ENCODE measurements at places on chromosomes 1 and 21.
A peak's percentile ranks its signal among the peaks of the same experiment; 100 is the strongest.

DNA sequence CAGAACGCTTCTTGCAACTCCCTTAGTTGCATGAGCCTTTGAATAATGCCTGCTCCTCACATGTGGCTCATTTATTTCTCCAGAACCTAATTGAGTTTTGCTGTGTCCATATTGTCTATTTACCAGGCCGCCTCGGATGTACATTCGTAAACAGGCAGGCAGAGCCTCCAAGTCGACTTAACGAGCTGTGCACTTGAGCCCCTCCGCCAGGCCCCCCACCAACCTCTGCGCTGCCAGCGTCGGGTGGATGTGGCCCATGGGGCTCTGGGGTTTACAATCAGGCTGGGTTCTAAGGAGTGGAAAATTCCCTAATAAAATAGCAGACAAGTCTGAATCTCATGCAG lies 106.1 kb downstream of the NPHP4 start:
- no peak for DNase-seq

- DNase-seq = peak; percentile 35
These were observed 9.5 kb downstream of the ITLN2 start for GRCh38 chr1:160945079-160945478.

GRCh38 chr1:87841332-87841731 lies 512.7 kb downstream of the LMO4 start:
- DNase-seq = no peak

- no peak for DNase-seq
These were observed 6.2 kb downstream of the TMCO4 start for GRCh38 chr1:19793360-19794046.

GRCh38 chr1:22850681-22851080 lies 122.0 kb downstream of the LACTBL1 start:
- DNase-seq = peak; percentile 57

GRCh38 chr1:153432874-153433681 lies 16.8 kb downstream of the S100A7A start:
- DNase-seq = no peak

- no peak for DNase-seq
These were observed 71.5 kb downstream of the SIK1 start for GRCh38 chr21:43355266-43355924.

GRCh38 chr1:63732666-63733065 lies 41.2 kb upstream of the ROR1 start:
- peak; percentile 28 for DNase-seq

DNA sequence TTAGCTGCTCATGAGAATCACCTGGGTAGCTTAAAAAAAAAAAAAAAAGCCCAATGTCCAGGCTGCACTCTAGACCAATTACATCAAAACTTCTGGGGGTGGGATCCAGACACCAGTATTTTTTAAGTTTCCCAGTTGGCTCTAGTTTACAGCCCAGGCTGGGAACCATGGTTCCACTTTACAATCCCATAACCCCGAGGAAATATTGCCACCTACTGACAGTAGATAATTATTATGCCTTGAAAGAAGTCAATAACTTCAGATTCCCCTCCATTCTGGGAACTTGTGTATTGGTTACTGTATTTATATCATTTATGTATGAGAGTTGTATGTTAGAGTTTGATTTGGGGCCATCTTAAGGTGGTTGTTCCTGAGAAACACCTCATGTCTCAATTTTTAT lies 100.2 kb downstream of the SPATA46 start:
- peak; percentile 60 for DNase-seq

- DNase-seq = no peak
These were observed 62.0 kb upstream of the HOOK1 start for GRCh38 chr1:59752556-59753414.

DNA sequence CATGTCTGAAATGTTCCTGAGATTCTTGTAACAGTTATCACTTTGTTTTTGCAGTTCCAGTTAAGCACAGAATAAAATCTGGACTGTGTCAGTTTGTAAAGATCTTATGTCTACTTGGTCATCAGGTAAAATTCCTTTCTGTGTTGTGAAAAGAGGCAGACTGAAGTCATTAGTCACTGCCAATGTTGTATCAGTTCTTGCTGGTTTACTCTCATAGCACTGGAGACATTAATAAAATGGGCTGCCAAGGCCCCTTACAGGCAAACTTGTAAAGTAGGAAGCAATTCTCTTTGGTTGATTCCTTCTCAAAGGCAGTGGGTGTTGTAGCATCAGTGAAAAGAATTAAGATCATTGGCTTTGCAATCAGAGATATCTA lies 61.4 kb upstream of the ST6GALNAC3 start:
- no peak for DNase-seq

- DNase-seq = peak; percentile 20
These were observed 10.7 kb downstream of the PLA2G5 start for GRCh38 chr1:20080441-20081352.

DNA sequence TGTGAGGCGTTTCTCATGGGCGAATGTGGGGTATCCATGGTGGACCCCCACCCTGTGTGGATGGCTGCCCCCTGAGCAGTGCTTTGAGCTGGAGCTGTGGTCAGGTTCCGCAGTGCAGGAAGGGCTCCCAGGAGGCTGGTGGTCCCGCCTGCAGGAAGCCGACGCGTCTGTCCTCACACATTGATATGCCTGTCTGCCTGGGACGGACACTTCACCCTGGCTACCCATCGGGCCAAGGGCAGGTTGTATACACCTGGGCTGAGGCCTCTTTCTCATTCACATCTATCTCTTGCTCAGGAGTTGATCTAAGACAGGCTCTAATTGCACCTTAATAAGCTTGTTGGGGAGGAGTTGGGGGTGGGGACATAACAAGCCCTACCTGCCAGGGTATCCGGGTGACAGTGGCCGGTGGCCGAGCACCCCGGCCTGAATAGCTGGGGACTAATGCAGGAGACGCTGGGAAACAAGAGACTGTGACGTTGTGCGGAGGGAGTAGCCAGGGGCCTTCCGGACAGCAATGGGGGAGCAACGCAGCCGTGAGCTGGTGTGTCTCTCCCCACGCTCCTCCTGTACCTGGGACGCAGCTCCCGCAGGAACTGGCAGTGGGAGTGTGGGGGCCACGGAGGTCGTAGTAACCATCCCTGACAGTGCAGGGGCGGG lies 21.7 kb downstream of the PDXK start:
- DNase-seq = peak; percentile 72

DNA sequence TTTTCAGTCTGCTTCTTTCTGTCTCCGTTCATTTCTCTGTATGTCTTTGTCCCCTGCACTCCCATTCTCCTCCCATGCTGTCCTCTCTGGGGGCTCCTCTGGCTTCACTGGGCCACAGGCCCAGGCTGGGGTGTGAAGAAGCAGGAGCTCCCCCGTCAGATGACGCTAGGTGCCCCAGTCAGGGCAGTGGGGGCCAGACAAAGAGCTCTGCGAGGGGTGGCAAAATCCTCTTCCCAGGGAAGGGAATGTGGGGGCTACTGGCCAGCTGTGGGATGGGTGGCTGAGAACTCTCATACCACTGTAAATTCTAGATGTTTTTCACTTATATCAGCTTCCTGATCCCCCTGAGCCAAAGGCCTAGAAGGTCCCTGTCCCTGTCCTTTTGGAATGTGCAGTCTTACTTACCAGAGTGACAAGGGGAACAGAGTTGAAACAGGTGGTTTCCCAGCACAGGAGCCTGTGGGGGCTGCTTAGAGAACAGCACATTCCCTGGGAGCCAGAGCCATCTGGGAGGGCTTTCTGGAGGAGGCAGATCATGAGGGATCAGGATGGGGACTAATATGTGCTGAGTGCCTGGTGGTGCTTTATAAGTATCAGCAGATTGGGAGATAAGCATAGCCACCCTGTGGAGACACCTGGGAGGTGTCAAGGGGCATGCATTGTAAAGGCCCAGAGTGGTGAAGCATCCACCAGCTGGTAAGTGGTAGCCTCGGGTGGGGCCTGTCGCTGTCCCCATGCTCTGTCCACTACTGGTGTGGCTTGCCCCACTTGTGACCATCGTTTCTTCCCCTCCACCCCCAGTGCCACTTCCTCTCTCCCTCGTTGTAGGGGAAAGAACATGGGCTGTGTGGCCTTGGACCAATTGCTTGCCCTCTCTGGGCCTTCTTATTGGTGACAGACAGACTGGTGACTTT lies 10.1 kb upstream of the PADI1 start:
- DNase-seq = no peak

- DNase-seq = no peak
These were observed 7.2 kb downstream of the DNAI4 start for GRCh38 chr1:66917476-66917875.

GRCh38 chr1:31412732-31413404 lies at the start of gene SERINC2:
SERINC2 (plus strand) TSS chr1:31413213; CDS start chr1:31413266, 53 bp downstream.
- no peak for DNase-seq

- DNase-seq = peak; percentile 95
These were observed 638 bp upstream of the TUFT1 start for GRCh38 chr1:151539321-151540020.

DNA sequence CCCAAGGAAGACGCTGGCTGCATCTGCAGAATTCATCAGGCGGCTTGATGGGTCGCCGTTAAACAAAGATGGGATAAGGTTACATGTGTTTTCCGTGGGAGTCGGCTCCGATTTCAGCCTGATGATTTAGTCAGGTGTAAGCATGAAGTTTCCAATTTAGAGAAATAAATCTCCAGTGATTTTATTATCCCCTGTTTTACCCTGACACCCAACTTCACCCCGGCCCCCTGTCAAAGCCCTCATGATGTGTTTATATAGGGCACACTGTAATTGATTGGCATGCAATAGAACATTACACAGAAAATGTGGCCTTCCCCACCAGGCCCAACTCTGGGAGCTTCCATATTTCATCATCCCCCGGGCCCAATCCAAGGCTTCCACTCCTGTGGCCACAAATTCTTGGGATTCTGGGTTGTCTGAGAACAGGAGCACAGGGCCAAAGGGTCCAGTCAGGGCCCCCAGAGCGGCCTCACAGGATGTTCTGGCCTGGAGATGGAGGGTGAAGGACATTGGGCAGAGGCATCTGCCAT lies 72.5 kb downstream of the FOXD2 start:
- no peak for DNase-seq

- DNase-seq = no peak
These were observed 12.1 kb upstream of the LRP8 start for GRCh38 chr1:53339736-53340635.

DNA sequence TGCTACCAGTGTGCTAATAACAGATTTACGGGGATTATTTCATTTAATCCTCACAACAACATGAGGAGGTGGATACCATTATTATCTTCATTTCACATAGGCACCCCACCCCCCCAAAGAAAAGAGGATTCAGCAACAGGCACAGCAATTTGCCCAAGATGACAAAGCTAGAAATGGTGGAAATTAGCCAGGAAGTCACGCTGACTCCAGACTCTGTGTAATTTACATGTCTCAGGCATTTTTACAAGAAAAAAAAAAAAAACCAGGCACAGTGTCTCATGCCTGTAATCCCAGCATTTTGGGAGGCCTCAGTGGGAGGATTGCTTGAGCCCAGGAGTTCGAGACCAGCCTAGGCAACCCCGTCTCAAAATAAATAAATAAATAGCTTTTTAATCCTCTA lies 37.5 kb upstream of the PRDM2 start:
- DNase-seq = peak; percentile 48

DNA sequence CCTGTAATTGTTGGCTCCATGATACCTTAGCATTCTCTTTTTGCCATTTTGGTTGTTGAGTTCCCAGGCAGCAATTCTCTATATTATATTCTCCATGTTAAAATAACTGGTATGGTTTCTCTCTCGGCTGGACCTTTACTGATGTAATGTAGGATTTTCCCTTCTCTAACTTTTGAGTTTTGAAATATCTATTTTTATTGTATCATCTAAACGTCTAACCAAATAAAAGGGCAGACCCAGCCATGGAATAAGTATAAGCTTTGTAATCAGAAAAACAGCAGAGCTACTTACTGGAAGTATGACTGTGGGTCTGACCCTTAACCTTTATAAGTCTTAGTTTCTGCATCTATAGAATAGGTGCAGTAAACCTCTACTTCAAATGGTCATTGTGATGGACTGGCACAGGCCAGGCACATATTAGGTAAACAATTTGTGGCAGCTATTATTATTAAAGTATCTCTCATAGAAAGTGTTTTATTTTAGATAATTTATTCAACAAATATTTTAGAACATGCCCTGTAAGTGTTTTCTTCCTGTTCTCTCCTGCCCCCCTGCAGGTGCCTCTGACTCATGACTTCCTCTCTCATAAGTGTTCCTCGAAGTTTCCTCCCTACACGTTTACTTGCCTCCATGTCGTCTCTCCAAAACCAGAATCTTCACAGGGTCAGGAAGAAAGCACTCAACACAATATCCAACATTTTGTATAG lies 224.9 kb upstream of the FGGY start:
- no peak for DNase-seq

DNA sequence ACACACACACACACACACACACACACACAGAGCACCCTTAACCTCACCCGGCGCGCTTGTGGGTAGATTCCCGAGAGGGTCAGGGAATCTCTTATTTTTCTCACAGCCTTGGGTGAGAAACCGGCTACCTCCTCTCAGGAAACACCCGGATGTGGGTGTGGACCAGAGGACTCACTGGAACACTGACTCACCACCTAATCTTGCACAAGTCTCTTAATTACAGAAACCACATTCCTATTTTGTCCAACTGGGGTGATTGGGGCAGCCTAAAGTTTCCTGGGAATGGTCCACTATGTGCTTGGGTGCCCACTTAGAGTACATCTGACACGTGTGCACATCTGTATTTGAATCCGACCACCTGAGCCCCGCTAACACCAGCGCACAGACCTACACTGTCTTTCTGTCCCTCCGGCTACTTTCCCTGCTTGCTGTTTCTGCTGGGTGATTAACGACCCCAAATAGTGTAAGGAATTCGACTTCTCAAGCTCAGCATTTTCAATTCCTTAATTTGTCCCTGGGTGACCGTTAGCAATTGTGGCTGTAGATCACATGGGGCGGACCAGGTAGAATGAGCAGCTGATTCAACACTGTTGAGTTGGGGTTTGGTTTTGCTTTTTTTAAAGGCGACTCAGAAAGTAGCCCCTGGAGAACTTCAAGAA lies 14.0 kb upstream of the TBX15 start:
- peak; percentile 82 for DNase-seq

- DNase-seq = no peak
These were observed 36.0 kb downstream of the ALG6 start for GRCh38 chr1:63403386-63403785.

DNA sequence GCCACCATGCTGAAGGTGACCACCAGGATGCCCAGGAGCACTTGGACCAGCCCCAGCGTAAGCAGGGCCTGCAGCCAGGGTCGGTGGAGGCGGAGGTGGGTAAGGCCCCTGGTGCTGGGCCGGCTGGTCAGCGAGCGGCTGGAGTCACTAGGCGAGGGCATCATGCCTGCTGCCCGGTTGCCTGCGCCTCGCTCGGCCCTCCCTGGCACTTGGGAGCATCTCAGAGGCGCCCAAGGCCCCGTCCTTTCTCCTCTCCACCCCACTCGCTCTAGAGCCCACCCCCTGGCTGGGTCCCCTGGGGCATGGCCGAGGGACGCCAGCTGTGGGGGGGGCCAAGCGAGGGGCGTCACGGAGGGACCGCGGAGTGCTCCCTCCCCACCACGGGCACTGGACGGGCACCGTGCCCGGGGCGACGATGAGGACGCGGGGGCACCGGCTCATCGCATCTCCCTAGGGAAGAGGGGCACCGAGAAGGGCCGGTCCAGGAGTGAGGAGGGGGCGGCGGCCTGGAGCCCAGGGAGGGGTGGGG lies 505 bp downstream of the ENTREP3 start:
- no peak for DNase-seq

GRCh38 chr1:85453640-85454194 lies 11.2 kb downstream of the DDAH1 start:
- peak; percentile 44 for DNase-seq
